ENCODE measurements at places on chromosomes 5 and 9. TPM values are rescaled to one million over a fixed set of nuclear protein-coding genes. Genes with fewer than 3 reads are reported as not detected.

GABRA1 gene
- not detected for total RNA-seq

MAMDC2 gene
- total RNA-seq = 0.09 TPM

CDKN2B-AS1 gene
- 1.5 TPM for total RNA-seq

SLC6A3 gene
- not detected for total RNA-seq

CCDC171 gene
- 0.79 TPM for total RNA-seq

TRPM3 gene
- total RNA-seq = not detected

LCN1 gene
- not detected for total RNA-seq

GRCh38 chr9:111320631-111321030, 9.4 kb downstream of the OR2K2 start:
- no peak for DNase-seq

- DNase-seq = no peak
Measured at GRCh38 chr9:133821601-133822429, 83.7 kb upstream of the SARDH start.

- no peak for DNase-seq
Measured at GRCh38 chr5:169856571-169856970, 123.7 kb downstream of the INSYN2B start.

- no peak for DNase-seq
Measured at GRCh38 chr5:171750311-171750788, 35.3 kb upstream of the SMIM23 start.

DNA sequence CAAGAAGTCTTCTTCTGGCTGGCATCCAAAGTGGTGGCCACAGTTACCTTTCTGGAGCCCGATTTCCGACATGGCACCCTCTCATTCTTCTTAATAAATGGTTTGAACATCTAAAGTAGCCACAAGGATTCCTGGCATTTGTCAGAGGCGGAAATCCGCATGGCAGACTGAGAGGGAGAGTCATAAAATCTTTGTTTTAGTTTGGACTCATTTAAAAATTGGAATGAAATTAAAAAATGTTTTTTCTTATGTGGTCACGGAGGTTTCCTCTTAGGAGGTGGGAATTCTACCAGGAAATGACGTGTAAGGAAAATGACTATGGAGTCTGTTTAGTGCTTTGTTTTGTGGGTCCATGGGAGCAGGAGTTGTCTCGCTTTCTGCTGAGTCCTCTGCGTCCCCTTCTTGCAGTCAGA, 133.0 kb upstream of the PTCH1 start:
- DNase-seq = no peak

DNA sequence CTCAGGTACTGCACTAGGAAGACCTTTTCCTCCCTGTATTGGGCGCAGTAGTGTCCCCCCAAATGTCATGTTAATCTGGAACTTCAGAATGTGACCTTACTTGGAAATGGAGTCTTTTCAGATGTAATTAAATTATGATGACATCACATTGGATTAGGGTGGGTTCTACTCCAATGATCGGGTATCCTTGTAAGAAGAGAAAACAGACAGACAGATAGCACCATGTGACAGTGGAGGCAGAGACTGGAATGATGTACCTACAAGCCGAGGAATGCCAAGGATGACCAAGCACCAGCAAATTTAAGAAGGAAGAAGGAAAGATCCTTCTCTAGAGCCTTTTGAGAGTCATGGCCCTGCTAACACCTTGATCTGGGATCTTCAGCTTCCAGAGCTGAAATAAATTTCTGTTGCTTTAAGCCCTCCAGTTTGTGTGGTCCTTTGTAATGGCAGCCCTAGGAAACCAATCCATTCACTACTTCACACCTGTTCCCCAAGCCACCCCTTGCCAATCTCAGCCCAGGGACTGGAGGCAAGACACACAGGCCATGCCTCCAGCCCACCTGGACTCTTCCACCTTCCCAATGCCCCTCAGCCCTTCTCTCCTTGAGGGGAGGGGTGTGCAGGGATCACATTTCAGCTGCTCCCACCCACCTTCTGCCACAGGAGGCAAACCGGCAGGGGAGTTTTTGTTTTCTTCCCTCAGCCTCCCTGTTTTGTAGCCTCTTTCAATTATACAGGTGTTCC, 1.6 kb downstream of the CCNJL start:
- no peak for DNase-seq

- DNase-seq = no peak
Measured at GRCh38 chr9:121735065-121735792, 83.8 kb downstream of the DAB2IP start.

GRCh38 chr9:123111427-123112014, 78.1 kb downstream of the GPR21 start:
- no peak for DNase-seq

DNA sequence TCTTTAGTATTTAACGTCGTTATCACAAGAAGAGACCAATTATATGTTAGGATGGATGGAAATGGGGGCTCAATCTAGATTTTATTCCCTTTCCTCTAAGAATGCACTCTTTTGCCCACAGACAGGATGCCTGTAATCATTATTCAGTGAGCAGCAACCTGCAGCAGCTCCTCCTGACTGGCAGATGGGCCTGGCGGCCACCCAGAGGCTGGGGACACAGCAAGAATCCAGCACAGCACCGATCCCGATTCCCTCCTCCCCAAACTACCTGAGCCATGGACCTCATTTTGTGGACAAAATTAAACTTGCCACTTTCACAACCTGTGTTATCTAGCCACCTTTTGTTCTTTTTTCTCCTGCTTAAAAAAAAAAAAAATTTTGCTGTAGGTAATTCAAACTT, 101.0 kb downstream of the USP20 start:
- no peak for DNase-seq

- DNase-seq = no peak
Measured at GRCh38 chr5:87110721-87111120, 157.0 kb upstream of the RASA1 start.

GRCh38 chr9:90921104-90921503, 119.5 kb downstream of the SYK start:
- no peak for DNase-seq

GRCh38 chr5:150401076-150401375, 11.7 kb downstream of the CD74 start:
- no peak for DNase-seq

GRCh38 chr5:154543380-154543779, 65.4 kb upstream of the HAND1 start:
- no peak for DNase-seq

DNA sequence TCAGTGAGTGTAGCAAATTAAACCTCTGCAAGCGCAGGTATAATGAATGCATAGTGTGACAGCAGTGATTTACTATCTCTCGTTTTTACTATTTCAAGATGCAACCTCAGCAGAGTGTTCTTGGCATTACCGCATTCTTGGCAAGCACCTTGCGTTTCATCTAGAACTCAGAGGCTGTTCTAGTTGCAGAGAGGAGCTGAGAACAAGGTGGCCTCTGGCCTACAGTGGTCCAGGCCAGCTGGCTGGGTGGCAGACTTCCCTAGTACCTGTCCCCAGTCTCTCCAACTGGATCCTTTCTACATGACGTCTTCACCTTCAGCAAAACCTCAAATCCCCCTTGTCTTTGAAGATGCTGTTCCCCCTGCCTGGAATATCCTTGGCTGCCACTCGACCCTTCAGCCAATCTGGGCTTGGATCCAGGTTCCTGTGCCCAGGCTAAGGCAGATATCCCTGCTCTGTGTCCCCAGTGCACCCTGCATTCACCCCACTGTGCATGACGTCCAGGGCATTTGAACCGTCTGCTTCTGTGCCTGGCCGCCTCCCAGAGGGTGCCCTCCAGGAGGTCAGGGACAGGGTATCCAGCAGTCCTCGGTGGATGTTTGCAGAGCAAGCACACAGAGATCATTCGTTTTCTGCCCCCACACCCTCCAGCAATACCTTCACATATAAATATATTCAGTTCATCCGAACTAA, 120.4 kb upstream of the CPEB4 start:
- no peak for DNase-seq

DNA sequence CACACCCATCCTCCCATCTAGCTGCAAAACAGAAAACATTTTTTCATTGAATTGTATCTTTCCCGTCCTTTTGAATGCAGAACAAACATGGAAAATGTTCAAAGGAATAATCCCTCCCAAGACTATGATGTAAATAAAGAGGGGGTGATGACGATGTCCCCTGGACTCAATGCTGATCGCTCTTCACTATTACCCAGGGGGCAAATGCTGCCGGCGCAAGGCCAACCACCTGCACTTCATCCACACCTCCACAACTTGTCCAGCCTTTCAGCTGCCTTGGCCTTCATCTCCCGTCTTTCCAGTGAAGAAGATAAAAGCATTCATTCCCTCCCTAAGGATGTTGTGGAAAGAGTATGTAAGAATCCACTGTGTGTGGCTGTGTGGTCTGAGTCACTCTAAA, 240.3 kb downstream of the AGTPBP1 start:
- DNase-seq = no peak

DNA sequence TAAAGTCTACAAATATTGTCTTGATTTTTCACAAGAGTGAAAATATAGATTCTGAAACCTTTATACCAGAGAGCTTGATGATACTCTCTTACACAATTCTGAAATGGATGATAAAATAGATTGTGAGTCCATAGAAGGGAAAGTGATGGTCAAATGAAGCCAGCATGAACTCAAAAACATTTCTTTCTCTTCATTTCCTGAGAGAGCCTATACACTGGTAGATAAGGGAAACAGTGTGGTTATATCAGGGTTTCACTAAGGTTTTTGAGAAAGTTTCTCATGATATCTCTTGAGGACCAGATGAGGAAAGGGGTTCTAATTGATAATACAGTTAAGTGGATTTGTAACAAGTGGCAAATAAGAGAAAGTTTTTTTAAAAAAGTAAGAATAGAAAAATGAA, 254.1 kb downstream of the PJA2 start:
- no peak for DNase-seq

DNA sequence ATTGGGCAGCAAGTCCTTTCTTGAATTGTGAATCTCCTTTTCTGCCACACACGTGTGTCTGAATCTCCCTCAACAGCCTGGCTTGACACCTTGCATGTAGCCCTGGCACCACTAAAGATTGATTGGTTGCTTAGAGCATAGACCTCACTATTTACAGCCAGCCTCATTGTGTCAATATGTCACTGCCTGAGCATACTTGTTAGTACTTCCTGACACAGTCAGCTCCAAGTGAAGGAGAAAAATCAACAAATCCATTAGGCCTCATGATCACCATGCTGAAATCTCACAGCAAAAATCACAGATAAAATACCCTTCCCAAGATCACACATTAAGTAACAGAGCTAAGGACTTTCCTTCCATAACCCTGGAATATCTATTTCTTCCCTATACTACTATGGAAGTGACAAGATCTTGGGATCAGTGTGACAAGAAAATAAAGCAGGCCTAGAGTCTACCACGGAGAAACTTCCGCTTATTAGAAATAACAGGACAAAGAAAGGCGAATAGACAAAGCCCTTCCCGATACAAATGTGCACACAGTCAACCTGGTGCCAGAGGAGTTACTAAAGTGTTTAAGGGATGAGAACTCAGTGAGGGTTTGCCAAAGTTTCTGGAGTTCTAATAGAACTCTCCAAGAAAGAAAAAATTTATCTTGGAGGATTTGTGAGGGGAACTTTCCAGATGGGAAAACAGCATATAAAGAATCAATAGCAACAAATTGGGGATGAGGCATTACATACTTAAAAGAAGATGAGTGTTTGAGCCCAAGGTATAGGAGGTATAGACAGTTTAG, 5.6 kb upstream of the ARL15 start:
- DNase-seq = no peak

DNA sequence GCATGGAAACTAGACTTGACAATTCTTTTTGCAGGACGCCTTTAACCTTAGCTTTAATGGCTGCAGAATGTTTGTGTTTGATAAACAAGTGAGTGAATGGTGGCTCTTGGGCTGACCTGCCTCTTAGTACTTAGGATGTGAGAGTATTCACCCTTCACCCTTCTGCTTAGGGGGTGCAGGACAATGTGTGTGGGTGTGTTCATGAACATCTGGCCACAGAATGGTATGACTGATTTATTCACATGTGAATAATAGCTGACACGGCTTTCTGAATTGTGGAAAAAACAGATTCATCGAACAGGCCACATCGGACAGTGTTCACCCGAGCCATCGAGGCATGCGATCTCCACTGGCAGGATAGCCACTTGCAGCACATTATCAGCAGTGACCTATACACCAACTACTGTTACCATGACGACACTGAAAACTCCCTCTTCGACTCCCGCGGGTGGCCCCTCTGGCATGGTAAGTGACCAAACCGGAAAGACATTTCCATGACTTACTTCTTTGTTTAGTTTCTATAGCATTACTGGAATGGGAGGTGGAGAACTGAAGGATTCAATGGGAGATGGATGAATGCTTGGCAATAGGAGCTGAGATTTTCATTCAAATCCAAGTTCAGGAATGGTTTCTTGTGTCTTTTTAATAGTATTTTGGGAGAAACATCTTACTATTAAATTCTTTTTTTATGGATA, 193.6 kb downstream of the ZSWIM6 start:
- DNase-seq = no peak

GRCh38 chr5:72013766-72014624, 93.3 kb upstream of the MAP1B start:
- no peak for DNase-seq

GRCh38 chr5:77418601-77419581, 73.2 kb downstream of the WDR41 start:
- DNase-seq = no peak

- DNase-seq = no peak
Measured at GRCh38 chr5:90967851-90968250, 409.3 kb downstream of the ADGRV1 start.

DNA sequence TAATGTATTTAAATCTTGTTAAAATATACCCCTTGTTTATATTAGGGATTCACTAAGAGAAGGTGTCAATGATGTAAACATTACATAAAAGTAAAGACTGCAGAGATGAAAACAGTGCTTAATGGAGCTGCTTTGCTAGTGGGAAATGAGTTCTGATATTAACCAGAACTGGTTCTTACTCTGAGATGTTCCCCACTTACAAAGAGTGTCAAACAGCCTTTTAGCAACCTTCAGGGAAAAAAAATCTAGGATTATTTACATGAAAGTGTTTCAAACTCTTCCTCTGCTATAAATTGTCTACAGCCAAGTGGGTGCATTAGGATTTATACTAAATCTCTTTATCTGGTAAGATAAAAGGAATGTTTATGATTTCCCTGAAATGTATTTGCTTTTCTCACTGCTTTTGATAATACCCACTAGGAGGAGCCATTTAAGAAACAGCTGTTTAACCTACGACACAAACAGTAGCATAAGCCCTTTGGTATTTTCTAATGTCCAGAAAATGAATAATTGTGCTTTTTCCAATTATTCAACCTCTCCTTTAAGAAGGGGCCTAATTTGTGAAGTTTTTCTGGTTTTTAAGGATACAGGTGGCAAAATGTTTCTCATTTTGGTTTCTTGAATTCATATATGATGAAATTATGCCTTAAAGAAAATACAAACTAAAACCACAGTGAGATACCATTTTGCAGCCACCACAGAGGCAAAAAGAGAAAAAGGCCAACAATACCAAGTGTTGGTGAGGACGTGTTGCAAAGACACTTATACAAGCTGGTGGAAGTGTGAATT, 186.3 kb downstream of the TLE4 start:
- DNase-seq = no peak
